ENCODE measurements at places on chromosomes 6 and 20.

GRCh38 chr20:53905820-53906191 is 164.6 kb downstream of the BCAS1 start:
- no peak for DNase-seq

DNA sequence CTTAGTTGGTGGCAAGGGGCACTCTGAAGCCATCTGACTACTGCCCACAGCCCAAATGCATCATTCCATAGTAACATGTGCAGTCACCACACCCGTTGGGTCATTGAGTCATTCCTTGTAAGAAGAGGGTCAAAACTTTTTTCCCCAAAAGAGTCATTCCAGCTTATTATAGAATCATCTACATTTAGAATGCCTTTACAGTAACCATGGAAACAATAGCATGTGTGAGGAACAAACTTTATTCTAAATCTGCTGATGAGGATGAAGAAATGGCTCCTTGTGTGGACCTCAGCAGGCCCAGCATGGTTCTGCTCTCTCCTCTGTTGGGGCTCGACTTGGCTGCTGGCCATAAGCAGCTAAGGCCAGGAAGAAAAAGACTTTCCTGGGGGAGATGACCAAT is 111.2 kb upstream of the PTPRT start:
- no peak for DNase-seq

GRCh38 chr6:4923081-4923480 is 80.8 kb downstream of the RPP40 start:
- no peak for DNase-seq

DNA sequence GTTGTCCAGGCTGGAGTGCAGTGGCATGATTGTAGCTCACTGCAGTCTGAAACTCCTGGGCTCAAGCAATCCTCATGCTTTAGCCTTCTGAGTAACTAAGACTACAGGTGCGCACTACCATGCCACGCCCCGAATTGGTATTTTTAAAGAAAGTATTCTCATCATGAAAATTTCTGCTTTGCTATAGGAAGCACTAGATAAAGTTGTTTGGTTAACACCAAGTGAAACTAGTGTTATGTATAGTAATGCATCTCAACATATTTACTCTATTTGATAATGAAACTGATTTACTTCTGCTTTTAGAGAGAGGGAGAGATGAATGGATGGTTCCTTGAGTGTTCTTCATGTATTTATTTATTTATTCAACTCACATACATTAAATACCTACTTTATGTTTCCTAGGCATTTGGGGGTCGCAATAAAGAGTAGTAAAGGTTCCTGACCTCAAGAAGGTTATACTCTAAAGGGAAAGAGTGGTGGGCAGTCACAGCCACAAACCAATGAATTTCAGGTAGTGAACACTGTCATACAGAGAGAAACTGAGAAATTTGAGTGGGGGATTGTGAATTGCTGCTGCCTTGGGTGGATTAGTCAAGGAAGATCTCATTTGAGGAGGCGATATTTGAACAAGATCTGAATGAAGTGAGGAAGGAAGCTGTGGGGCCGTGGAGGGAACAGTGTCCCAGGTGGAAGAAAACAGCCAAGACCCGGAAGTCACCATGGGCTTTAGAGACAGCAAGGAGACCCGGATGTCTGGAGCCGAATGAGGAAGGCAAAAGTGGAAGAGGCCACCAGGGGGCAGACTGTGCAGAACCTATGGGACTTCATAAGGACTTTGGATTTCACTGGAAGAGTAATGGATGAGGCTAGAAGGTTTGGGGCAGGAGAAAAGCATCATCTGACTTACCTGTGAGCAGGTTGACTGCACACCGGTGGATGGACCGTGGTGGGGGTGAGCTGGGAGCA is 185.6 kb downstream of the TSHZ2 start:
- peak; percentile 5 for DNase-seq

GRCh38 chr20:1469306-1469905 is 2.8 kb upstream of the NSFL1C start:
- no peak for DNase-seq

DNA sequence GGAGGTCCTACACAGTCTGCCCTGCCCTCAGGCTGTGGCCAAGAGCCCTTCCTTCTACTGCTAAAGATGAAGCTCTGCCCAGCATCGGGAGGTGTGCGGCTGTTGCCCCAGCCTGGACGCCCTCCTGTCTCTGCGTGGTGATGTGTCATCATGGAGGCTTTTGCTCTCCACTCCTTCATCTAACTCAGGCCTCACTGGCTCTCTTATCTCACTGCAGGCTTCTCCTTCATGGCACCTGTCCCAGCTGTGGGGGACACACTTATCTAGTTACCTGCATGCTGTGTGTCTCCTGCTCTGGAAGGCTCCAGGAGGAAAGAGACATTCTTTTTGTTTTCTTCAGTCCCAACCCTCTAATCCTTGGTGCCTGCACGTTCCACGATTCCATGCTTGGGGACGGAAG is 89.1 kb downstream of the PSMG4 start:
- no peak for DNase-seq

DNA sequence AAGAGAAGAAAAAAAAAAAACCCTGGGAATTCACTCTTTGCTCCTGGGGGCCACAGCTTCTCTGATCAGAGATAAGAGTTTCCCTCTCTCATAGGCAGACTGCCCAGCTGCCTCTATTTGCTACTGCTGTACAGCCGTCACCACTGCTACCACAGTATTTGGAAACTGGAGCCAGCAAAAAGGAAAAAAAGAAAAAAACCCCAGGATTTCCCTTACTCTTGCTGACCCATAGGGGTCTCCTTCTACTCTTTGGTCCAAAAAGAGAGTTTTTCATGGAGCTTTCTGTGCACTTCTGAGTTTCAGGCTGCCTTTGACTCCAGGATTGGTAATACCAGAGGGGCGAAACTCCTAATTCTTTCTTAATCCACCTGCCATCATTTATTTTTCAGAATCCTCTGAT is 89.7 kb downstream of the MDGA1 start:
- DNase-seq = no peak

DNA sequence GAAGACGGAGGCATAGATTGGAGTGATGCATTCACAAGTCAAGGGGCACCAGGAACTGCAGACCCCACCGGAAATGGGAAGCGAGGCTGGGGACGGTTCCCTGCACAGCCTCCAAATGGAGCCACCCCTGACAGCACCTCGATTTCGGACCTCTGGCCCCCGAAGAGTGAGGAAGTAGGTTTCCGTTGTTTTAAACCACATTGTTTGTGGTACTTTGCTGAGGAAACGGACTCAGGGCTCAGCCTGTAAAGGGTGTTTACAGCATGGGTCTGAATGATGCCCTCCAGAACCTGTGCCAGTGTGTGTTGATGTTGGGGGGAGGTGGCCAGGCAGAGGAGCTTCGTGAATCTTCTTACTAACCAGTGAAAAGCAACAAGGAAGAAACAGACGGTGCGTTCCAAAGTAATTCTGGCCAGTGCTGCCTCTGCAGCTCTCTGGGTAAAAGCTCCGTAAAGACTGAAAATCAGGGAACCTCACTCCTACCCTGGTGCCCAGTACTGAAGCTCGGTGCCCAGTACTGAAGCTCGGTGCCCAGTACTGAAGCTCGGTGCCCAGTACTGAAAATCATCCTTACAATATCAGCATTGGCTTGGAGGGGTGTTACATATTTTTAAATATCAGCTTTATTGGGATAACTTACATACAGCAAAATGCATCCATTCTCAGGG is 30.1 kb upstream of the CCR6 start:
- DNase-seq = no peak

DNA sequence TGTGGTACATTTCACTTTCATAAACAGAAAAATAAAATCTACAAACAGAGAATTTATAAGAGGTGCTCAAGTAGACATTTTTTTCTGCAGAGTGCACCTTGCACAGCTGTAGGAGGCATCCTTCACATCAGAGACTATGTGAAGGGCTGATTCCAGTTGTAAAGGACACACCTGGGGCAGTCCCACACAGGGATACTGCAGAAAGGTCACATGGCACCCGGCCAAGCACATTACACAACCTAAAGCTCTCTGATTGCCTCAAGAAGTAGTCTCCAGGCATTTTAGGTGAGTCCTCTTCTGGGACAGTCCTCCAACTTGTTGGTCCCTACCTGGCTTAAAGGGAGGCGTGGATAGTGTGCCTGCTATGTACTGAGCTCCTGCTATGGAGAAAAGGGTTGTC is 502.9 kb upstream of the NOX3 start:
- DNase-seq = no peak

DNA sequence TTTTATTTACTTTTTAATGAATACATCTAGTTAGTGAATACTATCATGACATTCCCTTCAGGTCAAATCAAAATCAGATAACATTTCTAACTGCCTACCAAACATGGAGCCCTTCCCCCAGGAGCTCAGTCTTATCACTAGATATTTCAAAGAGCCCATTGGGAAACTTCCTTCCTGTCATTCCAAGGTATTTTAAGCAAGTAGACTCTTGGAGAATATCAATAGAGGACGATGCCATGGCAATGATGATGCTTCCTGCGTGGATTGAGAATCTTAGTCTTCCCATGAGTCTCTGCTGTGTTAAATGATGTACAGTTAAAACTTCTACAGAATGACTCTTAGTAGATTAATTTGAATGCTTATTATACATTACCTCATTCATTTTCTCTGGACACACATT is 384.9 kb downstream of the CENPW start:
- DNase-seq = no peak

DNA sequence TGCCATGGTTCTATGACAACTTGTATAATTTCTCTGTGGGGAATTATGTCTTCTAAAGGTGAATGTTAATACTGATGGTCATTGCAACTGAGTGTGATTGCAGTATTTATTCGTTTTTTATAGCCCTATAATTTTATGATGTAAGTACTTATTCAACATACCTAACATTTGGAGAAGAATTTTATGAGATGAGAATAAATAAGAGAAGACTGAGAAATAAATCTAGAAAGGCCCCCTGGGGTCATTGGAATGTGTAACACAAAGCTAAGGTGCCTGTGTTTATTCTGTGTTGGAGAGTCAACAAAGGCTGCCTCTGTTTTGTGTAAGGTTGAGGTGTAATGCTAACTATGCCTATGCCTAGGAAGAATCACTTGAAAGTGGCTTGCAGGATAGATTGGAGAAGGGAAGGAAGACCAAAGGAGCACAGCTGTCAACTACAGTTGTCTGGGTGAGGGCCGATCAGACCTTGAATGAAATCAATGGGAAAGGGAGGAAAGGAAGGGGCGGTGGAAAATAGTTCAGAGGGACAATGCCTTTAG is 1076.7 kb downstream of the KIF16B start:
- DNase-seq = no peak

DNA sequence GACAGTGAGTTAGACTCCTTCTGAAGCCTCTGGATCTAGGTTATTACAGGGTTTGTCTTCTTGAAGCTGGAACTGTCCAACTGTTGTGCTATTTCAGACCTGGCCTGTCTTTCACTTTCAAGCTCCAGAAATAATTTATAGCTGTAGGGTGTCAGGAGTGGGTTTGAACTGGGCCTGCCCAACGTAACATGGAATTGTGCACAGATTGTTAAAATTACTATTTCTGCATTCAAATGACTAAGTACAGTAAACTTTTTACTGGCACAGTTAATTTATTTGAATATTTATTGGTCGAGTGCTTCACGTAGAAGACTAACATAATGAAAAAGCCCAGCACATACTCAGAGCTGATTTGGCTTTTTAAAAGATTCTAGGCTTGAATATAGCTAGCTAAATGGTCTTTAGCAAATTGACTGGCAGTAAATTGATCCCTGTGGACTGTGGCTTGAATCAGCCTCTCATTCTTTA is 74.3 kb downstream of the ARID1B start:
- DNase-seq = no peak

- no peak for DNase-seq
Observed at GRCh38 chr6:167442245-167442644, 117.4 kb downstream of the TTLL2 start.

GRCh38 chr6:96116674-96117073 is 100.9 kb downstream of the FUT9 start:
- no peak for DNase-seq

DNA sequence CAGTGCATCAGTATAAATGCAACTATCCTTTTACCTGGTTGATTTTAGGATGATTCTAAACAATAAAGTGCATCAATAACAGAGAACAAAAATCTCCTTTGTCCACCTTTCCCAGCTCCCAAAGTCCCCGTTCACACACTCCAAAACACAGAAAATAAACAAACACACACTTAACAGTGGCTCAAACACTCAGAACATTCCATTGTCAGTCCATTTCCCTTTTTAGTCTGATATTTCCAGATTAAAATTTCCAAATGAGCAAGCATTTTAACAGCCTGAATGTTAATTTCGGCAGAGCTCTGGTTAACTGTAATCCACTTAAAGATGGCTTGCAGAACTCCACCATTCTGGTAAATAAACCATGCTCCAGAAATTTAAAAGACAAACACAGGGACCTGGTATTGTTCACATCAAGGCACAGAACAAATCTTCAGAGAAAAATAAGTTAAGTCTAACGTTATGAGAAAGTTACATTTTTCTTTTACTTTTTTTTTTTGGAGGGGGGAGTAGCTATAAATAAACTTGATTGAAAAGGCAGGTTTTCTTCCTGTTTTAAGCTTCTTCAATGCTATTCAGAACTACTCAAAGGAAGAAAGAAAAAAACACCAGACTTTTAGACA is 100.8 kb downstream of the DST start:
- no peak for DNase-seq

All from NK-92 treated with Interleukin-12 subunit alpha and Interleukin-12 subunit beta, amount 100 ng/mL, for 24 hours (cell line).